ENCODE measurements at places on chromosomes 2 and 18.

DNA sequence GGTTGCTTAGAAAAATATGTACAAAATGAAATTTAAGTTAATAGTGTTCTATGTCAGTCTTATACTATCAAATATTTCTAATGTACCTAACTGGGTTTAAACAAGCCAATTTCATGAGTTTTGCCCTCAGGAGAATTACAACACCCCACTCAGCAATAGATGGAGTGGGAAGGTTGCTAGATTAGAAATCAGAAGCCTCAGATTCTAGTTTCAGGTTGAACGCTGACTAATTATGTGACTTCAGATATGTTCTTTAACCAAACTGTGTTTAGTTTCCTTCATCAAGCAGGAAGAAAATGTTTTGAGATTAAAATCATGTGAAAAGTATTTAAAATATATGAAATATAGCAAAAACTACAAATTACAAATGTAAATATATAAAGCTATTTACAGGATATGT, 133.8 kb upstream of the KCNH7 start:
- DNase-seq = no peak

DNA sequence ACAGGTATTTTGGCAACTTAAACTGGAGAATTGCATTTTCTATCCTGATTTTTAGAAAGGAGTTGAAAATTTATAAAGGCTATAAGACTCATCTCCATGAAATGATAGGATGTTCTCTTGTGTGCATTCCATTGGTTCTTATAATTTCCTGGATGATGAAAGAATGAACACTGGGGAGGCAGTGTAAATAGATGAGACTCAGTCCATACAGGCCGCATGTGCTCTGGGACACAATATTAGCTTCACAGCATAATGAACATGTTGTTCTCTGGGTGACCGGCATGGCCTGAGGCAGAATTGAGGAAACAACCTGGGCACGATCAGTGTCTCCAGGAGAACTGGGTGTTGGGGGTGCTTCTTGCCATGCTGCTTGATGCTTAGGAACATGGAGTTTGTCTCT, 38.8 kb downstream of the AOX1 start:
- no peak for DNase-seq

- DNase-seq = no peak
These were observed 345.0 kb downstream of the NCKAP5 start for GRCh38 chr2:133223226-133223625.

DNA sequence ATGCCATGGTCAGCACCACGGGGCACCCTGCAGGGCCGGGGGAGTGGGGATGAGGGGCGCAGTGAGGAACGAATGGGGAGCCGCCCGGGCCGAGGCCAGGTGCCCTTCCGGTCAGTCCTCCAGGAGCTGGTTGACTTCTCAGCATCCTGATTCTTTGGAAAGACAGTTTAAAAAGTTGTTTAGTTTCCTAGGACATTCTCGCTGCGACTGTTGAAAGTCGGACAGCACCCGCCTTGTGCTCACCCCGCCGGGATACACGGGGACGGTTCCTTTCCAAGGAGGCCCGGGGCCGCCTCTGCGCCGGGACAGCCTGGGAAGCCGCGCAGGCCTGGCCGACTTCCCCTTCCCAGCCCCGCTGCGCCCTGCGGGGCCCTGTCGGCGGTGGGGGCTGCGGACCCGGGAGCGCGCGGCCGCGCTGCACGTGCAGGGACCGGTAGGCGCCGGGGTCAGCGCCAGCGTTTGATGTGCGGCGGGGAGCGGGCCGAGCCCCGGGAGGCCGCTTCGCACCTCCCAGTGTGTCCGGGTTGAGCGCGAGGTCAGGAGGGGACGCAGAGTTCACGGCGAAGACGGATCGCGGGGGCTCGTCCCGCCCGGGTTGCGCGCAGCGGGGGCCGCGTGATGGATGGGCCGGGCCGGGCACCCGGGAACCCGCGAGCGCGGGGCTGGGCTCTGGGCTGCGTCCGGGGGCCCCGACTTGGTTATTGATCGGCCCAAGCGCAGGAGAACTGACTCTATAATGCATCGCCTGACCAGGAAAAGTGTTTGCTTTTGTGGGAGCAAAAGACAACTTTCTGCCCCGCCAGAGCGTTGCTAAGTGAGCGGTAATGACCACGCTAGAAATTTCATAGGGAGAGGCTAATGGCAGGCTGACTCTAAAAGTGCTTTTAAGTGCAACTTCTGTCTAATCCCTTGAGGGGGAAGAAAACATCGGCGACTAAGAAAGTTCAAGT, 28.0 kb upstream of the SMIM21 start:
- DNase-seq = no peak

DNA sequence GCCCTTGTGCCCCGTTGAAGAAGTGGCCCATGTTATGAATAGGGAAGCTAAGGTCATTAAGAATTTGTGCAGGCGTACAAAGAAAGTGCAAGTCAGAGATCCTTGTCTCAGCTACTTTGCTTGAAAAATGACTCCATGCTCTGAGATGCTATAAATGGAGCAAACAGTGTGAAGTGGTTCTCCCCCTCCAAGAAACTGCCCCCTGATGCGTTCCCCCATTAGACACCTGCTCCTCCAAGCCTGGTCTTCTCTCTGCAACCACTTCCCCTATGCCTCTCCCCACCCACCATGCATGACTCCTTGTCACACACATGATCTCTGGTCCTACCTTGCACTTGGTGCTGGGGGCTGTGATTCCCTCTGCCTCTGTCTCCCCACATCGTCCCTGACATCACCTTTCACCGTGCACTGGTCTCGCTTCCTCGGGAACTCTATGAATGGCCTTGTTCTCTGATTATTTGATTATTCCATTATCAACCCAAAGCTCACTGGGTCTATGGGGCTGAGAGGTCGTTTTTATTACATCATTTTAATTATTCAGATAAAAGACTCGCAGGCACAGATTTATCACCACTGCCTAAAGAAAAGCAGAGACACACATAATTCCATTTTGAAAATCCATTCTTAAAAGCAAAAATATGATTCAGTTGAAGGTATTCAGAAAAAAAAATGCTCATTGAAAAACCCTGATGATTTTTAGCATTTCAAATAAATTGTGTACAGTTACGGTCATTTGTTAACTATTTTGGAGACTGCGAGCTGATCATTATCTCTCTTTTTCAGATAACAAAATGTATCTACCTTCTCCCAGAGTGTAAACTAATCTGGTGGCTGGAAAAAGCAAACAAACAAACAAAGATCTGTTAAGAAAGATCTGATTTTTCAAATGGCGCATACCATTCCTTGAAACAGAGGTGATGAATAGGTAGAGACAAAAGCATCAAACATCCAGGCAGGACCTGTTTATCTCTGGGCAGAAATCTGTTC, 294.9 kb downstream of the SOX11 start:
- DNase-seq = no peak

DNA sequence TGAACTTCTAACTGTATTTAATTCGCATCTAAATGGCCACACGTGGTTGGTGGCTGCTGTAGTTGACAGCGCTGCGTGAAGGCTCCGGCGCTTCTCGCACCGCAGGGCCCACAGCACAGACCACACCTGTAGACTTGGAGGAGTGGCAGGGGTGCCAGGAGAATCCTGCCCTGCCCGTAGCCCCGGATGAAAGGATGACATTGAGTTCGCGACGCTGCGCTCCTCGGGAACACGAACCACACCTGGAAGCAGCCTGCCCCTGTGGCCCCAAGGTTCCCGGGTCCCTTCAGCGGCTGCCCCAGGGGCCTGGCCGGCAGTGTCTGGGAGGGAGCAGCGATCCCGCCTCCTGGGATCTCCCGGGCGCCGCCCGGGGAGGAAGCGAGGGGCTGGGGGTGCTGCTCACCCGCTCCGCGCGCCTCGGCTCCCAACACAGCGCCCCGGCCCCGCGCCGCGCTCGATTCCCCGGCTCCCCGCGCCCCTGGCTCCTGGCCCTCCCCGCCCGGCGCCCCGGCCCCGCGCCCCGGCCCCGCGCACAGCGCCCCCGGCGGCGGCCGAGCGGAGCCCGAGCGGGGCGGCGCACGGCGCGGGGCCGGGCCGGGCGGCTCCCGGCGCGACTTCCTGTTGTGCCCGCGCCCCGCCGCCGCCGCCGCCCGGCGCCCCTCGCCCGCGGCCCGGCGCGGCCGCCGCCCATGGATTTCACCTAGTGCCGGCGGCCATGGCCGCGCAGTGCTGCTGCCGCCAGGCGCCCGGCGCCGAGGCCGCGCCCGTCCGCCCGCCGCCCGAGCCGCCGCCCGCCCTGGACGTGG, at the start of gene RNPEPL1:
Gene RNPEPL1 (plus strand): TSS at position 613 of the 806 bp plus-strand sequence. CDS start 103 bp downstream, at position 716.
- peak; percentile 55 for DNase-seq

DNA sequence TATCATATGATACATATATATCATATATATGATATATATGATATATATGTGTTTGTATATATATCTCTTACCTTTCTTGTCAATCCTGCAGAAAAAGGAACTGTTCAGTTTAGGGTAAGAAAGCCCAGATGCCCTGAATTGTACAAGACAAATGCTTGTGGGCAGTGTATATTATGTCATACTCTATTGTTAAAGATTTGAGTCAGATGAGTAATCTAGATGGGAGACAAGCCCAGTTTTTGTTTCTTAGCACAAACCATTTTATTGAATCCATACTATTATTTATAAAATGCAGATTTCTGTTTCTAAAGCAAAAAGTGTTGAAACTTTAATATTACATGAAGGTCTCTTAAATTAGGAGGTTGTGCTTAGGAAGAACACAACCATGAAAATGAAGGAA, 90.6 kb downstream of the VRK2 start:
- DNase-seq = no peak

DNA sequence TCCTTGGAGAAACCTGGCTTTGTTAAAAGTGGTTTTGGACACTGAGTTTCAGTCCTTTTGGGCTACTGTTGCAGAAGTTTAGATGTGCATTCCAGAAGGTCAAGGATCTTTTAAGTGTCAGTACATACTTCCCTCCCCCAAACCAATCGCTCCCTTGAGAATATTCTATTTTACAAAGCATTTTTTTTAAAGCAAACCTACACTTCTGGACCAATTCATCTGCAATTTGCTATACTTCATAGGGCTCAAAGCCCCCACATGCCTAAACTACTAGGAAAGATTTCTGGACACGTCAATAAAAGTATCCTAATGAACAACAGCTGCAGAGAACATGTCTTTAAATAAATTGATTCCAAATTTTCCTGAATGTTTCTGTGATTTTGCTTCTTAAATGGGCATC, 157.6 kb downstream of the RDH14 start:
- DNase-seq = no peak

DNA sequence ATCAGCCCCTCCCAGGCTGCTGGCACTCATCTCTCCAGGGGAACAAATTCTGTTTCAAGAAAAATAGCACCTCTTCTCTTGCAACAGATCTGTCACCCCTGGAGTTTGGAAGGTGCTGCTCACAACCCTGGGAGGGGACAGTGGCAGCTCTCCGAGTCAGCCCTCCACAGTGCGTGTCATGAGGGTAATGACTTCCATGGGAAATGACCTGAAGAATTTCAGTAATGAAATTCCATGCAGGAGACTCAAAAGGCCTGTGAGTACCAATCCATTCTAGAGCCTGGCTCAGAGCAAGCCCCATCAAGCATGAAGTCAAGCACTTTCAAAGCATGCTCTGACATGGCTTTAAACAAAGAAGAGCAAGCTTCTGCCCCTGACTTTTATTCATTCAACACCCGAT, 276.3 kb upstream of the PARD3B start:
- DNase-seq = no peak

DNA sequence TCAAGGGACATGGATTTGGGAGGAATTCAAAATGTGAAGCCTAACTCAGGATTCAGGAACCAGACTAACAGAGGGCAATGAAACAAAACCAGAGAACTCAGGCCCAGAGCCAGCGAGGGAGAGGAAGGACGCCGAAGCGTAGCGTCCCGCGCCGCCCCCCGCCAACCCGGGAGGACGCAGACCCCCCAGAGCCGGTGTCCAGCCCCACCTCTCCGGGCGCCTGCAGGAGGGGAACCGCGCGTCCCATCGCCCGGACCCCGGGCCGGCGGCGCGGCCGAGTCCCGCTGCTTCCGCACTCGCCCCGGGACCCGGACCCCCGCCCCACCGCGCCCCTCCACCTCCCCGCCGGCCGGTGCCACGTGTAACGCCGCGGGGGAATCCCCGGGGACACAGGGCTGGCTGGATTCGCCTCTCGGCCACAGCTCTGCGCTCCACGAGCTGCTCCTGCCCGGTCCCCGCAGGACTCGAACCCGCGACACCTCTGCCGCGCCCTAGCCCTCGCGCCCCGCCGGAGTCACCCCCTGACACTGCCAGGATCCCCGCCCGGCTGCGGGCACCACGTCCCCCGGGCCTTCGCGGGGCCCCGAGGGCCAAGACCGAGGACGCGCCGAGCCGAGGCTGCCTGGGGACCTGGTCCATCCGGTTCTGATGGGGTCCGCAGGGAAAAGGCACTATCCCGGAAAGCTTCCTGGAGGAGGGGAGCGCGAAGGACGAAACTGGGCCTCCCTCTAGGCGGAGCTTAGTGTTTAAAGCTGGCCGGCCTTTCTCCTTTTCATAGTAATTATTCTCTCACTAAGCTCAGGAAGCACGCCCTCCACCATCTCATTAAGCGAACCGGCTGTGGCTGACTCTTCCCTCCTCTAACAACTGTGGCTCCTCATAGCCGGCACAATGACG, 40.4 kb upstream of the FAM124B start:
- DNase-seq = no peak

DNA sequence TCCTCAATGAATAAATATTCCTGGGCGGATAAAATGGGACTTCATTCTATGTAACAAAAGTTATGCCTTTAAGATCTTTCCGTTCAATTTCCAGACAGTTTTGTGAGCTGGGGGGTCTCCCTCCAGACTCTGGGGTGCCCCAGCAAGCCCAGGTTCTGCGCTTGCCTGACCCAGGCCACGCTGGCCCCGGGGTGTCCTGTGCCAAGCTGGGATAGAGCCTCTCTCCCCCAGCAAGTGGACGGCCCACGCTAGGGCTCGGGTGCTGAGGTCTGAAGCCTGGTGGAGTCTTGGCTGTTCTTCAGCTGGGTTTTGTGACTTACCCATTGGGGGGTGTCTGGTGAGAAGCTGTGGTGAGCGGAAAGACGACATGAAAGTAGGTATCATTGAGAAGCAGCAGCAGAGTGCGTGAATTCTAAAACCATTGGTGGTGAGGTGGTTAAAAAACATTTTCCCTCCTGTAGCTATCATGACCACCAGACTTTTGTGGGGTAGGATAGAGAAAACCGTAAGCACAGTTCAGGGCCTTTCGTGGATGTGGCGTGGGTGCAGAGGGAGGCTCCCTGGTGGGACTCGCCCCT, 346.8 kb downstream of the ANAPC1 start:
- DNase-seq = no peak

DNA sequence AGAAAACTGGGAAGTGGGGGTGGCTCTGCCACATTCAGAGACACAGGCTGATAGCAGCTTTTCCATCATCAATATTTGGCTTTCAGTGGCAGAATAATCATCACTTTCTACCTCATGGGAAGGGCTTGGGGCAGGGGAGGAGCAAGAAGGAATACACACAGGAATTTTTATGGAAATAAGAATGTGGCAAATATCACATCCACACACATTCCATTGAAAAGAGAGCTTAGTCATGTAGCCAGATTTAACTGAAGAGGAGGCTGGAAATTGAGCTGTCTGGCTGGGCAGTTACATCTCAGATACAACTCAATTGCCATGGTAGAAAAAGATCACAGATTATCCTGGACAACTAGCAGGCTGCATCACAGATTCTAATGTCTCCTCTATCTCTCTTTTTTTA, 1474.0 kb upstream of the ACVR2A start:
- DNase-seq = no peak
